KG1 (cell line): ENCODE measurements at places on chromosomes 7 and 10.

DNA sequence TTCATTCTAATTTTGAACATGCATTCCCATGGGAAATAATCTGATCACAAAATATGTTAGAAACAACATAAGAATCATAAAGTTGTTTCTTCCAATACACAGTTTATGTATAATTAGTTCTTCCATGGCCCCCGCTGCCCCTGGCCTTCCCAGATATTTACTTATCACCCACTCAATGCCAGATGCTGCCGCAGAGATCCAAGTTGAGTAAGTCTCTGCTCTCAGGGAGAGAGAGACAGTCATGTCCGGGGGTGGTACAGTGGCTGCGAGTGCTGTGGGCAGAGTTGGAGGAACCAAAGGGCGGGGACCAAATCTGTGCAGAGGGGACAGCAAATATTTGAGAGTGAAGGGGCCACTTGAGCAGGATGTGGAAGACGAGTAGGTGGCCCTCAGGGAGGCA is 37.1 kb downstream of the COL26A1 start:
- no peak for DNase-seq

GRCh38 chr7:30713392-30713791 is 31.1 kb upstream of the CRHR2 start:
- DNase-seq: no peak

- DNase-seq: no peak
Observed at GRCh38 chr7:25795824-25796235, 356.2 kb upstream of the NFE2L3 start.

DNA sequence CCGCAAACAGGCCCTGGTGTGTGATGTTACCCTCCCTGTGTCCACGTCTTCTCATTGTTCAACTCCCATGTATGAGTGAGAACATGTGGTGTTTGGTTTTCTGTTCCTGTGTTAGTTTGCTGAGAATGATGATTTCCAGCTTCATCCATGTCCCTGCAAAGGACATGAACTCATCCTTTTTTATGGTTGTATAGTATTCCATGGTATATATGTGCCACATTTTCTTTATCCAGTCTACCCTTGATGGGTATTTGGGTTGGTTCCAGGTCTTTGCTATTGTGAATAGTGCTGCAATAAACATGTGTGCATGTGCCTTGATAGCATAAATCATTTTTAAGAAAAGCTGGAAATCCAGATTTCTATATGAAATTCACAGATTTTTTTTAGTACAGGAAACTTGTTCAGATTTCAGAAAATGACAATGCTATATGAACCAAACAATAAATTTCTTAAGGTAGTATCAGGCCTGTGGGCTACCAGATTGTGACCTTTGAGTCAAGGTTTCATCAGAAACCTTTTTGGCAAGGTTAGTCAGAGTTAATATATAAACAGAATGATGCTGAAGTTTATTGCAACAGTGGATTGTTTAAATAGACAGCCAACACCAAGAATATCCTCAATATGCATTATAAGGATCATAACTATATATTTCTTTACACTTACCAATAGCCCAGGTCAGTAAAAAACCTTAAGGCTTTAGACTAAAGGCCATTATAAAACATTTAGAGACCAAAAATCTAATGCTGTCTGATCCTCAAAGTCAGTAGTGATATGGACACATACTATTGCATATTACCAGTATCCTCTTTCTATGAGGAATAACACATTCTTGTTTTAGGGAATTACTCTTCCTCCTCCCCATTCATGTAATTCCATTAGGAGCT is 68.7 kb upstream of the PAPSS2 start:
- DNase-seq: no peak

- no peak for DNase-seq
Observed at GRCh38 chr10:101260764-101261481, 31.7 kb upstream of the LBX1 start.

GRCh38 chr7:140540136-140540777 is 61.0 kb upstream of the MKRN1 start:
- DNase-seq: no peak

GRCh38 chr7:28299556-28299955 is 112.8 kb upstream of the CREB5 start:
- no peak for DNase-seq

- no peak for DNase-seq
Observed at GRCh38 chr10:122966879-122967278, 12.9 kb upstream of the C10orf88 start.

DNA sequence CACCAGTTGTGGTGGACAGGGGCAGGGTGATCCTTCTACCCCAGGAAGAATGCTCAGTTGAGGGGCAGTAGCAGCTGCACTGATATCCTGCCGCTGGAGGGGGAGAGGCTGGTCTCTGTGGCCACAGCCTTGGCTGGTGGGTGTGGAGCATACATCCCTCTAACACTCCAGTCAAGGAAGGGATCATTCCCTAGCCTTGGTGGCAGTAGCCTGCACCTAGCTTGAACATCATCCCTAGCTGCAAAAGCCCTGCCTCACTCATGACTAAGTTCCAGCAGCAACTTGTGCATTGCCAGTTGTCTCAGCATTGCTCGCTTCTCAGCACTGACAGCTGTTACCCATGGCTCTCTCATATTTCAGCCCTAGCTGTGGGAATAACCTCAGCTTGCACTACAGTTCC is 688.9 kb upstream of the POT1 start:
- DNase-seq: no peak

GRCh38 chr7:7869651-7870050 is 98.9 kb upstream of the GLCCI1 start:
- DNase-seq: no peak

DNA sequence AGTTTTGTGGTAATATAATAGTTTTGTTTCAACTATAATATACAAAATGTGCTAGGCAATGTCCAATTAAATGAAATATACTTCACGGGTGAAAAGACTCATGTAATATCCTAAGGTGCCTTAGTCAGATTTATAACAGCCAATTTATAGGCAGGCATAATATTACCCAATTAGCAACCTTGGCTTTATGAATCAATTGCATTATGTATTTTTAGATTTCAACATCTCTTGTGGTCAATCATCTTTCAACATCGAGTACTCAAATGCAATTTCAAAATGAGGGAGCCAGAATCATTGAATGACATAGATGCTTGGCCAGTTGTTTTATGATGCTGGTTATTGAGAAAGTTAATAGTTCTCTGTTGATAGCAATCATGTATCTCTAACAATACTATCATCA is 110.3 kb upstream of the SP8 start:
- no peak for DNase-seq

GRCh38 chr7:92793656-92794205 is 42.6 kb downstream of the CDK6 start:
- DNase-seq: no peak

DNA sequence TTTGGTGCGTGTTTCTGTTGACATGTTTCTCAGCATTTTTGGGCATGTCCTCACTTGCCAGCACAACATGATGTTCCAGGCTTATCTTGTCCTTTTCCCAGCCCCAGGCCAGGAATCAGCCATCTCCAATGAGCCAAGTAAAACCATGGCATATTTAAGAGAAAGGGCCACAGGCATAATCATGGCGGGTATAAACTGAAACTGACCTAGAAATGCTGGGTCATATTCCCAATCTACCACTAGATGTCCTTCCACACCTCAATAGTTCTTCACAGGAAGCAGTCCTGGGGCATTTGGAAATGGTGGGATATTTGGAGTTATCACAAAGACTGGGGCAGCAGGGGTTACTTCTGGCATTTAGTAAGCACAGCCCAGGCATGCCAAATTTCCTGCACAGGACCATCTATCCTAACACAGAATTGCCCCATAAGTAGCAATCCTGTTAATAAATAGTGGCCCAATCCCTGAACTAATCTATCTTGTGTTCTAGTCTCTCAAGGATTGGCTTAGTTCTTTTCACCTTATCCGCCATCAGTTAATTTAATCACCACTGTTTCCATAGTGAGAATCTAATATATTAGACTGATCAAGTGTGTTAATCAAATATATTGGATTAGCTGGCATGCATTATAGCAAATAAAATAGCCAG is 101.6 kb downstream of the NPSR1 start:
- DNase-seq: no peak

- DNase-seq: no peak
Observed at GRCh38 chr7:94115316-94115715, 111.2 kb upstream of the BET1 start.
